ENCODE measurements at places on chromosomes 3 and 15. TPM values are rescaled to one million over a fixed set of nuclear protein-coding genes. Genes with fewer than 3 reads are reported as not detected.

CIAO2A gene
- 54.5 TPM for total RNA-seq

HCLS1 gene
- total RNA-seq: 4.0 TPM

DHFR2 gene
- total RNA-seq: 8.6 TPM

CORO2B gene
- 5.9 TPM for total RNA-seq

IL12A gene
- 7.4 TPM for total RNA-seq

SAMMSON gene
- not detected for total RNA-seq

ARHGEF3 gene
- 16.4 TPM for total RNA-seq

TGM5 gene
- total RNA-seq: 0.22 TPM

GOLGA6L10 gene
- total RNA-seq: 0.32 TPM

EXD1 gene
- total RNA-seq: not detected

HTR3E gene
- total RNA-seq: not detected

IL17RC gene
- total RNA-seq: 51.8 TPM

CHRD gene
- total RNA-seq: 1.7 TPM

DLG1 gene
- total RNA-seq: 77.2 TPM

CNTN3 gene
- 0.13 TPM for total RNA-seq

TM2D3 gene
- total RNA-seq: 41.3 TPM

C3orf85 gene
- total RNA-seq: not detected

LMAN1L gene
- total RNA-seq: not detected

LRRC58 gene
- 46.8 TPM for total RNA-seq

CMTM8 gene
- 0.26 TPM for total RNA-seq

GOLGA8J gene
- 0.52 TPM for total RNA-seq

GPR176 gene
- 140 TPM for total RNA-seq

ZKSCAN7 gene
- 9.0 TPM for total RNA-seq

TEX9 gene
- total RNA-seq: 13.5 TPM

RMDN3 gene
- 17.4 TPM for total RNA-seq

CTXND1 gene
- total RNA-seq: not detected

COX17 gene
- total RNA-seq: 9.0 TPM

ERC2 gene
- total RNA-seq: not detected

MCCC1 gene
- total RNA-seq: 24.0 TPM

ABTB1 gene
- total RNA-seq: 7.4 TPM

TAGLN3 gene
- total RNA-seq: not detected

ALS2CL gene
- total RNA-seq: 4.9 TPM

SERINC4 gene
- total RNA-seq: not detected

CCR9 gene
- not detected for total RNA-seq

GHSR gene
- not detected for total RNA-seq

SPESP1 gene
- total RNA-seq: 5.4 TPM

RAD51 gene
- total RNA-seq: 4.8 TPM

UBE2E2 gene
- 67.2 TPM for total RNA-seq

Data from articular chondrocyte of knee joint (primary cell).